ENCODE measurements at places on chromosomes 6 and 20.
A peak's percentile ranks its signal among the peaks of the same experiment; 100 is the strongest.

DNA sequence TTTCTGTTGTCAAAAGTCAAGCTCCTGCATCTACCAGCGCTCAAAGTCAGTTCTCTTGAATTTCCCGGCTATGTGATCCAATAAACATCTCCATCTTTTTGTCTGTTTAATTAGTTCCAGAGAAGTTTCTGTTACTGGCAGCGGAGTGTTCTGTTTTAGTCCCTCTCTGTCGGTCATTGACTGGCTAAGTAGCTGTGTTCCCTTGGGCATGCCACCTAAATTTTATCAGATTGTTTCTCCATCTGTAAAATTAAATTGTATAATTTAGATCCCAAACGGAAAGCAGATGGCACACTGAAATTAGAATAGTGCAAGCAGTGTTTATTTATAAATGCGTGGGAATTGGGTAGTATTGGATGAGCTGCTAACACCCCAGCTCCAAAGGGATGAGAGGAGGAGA is 29.7 kb upstream of the PRL start:
- DNase-seq: no peak

- no peak for DNase-seq
Measured at GRCh38 chr20:24977336-24977735, 15.2 kb downstream of the APMAP start.

GRCh38 chr6:145312481-145312880 is 422.8 kb downstream of the EPM2A start:
- no peak for DNase-seq

GRCh38 chr6:13427801-13428582 is 59.4 kb downstream of the GFOD1 start:
- DNase-seq: no peak

DNA sequence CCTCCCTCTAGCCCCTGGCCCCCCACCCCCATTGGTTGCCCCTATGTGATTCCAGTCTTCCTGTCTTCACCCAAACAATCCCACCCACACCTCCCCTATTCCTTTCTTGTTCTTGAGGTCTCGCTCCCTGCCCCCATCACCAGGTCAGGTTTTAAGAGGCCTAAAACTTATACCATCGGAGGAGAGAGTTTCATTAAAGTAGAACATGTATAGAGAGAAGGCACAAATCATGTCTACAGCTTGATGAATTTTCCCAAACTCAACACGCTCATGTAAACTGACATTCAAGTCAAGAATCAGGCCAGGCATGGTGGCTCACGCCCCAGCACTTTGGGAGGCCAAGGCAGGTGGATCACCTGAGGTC is 44.5 kb downstream of the TGM2 start:
- no peak for DNase-seq

- DNase-seq: no peak
Measured at GRCh38 chr6:156423829-156424228, 353.3 kb upstream of the ARID1B start.

DNA sequence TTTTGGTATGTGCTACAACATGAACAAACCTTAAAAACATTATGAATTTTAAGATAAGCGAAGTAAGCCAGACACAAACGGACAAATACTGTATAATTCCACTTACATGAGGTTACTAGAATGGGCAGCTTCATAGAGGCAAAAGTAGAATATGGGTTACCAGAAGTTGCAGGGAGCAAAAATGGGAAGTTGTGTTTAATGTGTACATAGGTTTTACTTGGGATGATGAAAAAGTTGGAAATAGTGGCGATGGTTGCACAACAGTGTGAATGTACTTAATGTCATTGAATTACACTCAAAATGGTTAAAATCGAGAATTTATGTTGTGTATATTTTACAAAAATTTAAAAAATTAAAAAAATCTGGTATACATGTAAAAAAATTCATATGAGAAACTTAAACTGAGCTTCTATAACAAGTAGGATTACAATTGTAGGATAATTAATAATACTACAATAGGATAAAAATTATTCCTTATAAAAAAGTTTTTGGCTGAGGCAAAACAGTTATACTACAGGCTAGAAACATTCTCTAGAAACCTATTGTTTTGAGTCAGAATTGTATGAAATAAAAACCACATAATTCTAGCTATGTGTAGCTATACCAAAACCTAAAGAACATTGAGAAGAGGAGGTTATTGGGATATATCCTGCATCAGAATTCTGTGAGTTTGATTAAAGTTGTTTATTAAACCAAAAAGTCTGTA is 24.8 kb upstream of the DYNLRB1 start:
- DNase-seq: no peak

DNA sequence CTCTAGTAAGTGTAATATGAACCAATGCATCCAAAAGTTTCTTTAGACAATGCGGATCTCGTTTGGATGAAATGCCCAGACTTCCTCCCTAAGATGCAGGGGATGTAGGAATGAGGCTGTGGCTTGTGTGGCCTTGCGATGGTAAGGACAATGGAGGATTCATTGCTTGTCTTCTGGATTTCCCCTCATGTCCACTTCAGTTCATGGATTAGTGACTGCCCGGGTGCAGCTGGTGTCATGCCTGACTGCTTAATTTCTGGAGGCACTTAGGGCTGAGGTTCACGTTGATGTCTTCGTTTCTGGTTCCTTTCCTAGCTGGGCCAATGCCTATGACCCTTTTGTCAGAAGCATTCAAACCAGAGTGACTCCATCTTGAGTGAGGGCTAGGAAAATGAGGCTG is 93.8 kb downstream of the SCP2D1 start:
- DNase-seq: no peak

DNA sequence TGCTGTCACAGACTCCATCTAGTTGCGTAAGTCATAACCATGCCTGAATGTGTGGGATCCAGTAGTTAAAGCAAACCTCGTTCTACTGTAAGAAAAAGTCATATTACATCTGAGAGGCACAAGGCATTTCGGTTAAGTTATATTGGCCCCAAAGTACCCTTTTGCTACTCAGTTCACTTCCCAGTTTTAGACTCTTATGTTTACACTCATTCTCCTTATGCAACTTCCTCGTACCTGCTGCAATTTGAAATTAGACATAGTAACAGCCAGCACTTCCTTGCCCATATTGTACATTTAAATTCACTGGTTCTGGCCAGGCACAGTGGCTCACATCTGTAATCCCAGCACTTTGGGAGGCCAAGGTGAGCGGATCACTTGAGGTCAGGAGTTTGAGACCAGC is 37.0 kb downstream of the PEX7 start:
- no peak for DNase-seq

- DNase-seq: peak; percentile 92
Measured at GRCh38 chr6:157761331-157761921, 61.6 kb upstream of the SNX9 start.

DNA sequence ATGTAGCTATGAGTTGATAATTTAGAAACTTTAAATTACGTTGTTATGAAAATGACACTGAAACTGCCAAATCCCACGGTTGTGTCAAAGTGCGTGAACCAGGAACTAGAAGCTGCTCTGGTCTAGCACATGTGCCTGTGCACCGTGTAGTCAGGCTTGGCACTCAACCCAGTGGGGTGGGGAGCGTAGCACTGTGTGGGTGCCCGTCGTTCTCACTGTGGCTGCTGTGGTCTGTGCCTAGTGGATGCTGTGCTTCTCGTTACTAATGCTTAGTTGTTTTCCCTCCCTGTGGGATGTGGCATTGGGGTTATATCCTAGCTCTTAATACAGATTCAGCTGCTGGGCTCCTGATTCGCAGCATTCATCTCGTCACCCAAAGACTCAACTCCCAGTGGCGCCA is 46.2 kb upstream of the ADIG start:
- DNase-seq: no peak

GRCh38 chr20:801678-802077 is 31.8 kb upstream of the FAM110A start:
- no peak for DNase-seq

- no peak for DNase-seq
Measured at GRCh38 chr20:61746781-61747180, 318.9 kb downstream of the TAF4 start.

GRCh38 chr6:81999270-81999669 is 246.8 kb upstream of the TENT5A start:
- DNase-seq: peak; percentile 43

DNA sequence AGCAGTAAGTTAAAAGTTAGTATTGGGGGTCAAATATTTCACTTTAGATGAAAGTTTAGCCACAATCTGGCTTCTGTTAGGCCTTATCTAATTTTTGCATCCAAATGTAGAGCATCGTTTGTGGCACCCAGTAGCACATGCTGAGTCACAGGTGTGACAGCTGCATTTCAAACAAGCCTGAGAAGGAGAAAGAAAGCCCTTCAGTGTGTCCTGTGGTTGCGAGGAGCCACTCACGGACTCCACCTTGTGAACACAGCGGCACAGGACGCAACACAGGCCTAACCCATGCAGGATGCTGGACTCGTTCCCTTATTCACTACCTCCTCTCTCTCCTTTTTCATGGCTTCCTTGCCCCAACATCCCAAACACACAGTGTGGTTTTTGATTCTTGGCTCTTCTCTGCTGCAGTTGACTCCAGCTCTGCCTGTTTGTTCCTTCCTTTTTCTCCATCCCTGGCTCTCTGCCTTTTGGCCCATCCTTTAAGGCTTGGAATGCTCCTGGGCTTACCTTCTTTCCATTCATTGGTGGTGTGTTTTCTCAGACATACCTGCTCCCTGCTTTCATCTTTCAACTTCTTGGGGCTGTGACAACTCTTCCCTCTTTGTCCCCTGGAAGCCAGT is 124.2 kb downstream of the SLC16A10 start:
- no peak for DNase-seq

- DNase-seq: no peak
Measured at GRCh38 chr6:53701333-53702218, 36.0 kb upstream of the KLHL31 start.

DNA sequence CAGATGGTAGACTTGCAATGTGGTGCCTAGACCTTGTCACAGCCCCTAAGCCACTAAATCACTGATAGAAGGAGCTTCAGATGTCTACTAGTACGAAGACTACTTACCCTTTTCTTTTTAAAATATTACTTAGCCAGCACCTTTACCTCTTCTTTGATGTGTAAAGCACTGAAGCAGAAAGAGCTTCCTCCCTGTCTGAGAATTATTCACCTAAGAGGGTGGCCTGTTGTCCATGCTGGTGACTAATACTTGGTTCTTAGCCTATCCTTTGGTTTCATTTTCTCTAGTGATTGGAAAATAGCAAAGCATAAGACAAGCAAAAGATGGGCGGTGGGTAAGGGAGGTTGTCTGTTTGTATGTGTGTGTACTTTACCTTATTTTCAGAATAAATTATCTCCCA is 794.6 kb downstream of the TFAP2A start:
- DNase-seq: peak; percentile 15

GRCh38 chr6:24689964-24690363 is 23.1 kb downstream of the ACOT13 start:
- peak; percentile 17 for DNase-seq

- no peak for DNase-seq
Measured at GRCh38 chr6:75211920-75212590, 6.2 kb upstream of the COL12A1 start.

DNA sequence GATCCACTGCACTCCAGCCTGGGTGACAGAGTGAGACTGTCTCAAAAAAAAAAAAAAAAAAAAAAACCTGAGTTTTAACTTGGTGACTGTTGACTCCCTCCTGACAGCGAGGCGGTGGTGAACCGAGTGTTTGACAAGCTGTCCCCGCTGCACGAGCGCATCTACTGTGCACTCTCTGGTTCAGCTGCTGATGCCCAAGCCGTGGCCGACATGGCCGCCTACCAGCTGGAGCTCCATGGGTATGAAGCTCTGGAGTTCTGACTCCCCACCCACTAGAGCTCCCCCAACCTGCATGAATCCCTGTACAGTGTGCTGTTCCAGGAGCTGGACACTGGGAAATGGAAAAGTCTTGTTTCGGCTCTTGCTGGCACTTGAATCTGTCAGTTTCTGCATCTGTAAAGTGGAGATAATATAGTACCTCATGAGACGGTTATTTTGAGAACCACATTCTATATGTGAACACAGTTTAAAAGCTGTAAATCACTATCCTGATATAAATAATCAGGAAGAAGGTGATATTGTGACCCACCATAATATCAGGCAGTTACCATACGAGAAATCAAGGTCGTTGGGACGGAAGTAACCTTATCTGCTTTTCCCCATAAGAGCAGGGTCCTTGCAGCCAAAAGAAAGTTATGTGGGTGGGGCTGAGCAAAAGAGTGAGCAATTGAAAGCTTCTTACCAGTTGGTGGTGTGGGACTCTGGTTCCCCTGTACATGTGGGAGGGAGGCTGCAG is 3.3 kb downstream of the PSMB9 start:
- DNase-seq: no peak

- no peak for DNase-seq
Measured at GRCh38 chr6:131581523-131581922, 8.5 kb downstream of the ARG1 start.

GRCh38 chr20:408843-409696 is 971 bp downstream of the RBCK1 start:
- no peak for DNase-seq

GRCh38 chr20:35048739-35049138 is 43.9 kb downstream of the TRPC4AP start:
- DNase-seq: no peak

- DNase-seq: no peak
Measured at GRCh38 chr6:106381881-106382280, 21.4 kb downstream of the CRYBG1 start.
